Ovary (tissue), 10 donors: ENCODE measurements at places on chromosomes 3 and 15. TPM values are rescaled to one million over a fixed set of nuclear protein-coding genes. Genes with fewer than 3 reads are reported as not detected.
A peak's percentile ranks its signal among the peaks of the same experiment; 100 is the strongest.

CRABP1 gene
- total RNA-seq, result not detected

CHRM5 gene
- total RNA-seq, result not detected

OIP5 gene
- 1.9 TPM for total RNA-seq

ITIH1 gene
- total RNA-seq, result not detected

GRCh38 chr15:75727851-75728715 is 15.4 kb upstream of the CSPG4 start:
- DNase-seq, result peak; percentile 67

- no peak for DNase-seq
Measured at GRCh38 chr3:67854663-67855062, 200.3 kb upstream of the SUCLG2 start.

DNA sequence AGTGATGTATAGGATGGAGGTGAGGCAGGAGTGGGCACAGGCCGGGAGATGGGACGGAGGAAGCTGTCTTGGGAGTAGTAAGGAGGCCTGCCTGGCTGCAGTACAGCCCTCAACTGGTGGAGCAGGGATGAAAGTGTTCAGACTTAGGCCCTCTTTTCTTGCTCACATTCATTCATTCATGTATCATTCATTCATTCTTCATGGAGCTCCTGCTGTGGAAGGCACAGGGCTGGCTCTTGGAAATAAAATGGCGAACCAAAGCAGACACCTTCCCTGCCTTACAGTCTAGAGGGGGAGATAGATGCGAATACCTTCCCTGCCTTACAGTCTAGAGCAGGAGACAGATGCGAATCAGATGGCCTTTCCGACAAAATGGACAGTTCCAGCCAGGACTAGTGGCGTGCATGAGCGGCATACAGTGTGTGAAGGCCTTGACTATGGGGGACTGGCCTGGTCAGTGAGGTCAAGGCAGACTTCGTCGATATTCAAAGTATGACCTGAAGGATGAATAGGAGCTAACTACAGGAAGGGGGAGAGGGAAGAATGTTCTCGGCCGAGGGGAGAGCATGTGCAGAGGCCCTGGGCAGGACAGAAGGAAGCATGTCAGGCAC is 143.2 kb upstream of the TLE3 start:
- DNase-seq, result no peak

DNA sequence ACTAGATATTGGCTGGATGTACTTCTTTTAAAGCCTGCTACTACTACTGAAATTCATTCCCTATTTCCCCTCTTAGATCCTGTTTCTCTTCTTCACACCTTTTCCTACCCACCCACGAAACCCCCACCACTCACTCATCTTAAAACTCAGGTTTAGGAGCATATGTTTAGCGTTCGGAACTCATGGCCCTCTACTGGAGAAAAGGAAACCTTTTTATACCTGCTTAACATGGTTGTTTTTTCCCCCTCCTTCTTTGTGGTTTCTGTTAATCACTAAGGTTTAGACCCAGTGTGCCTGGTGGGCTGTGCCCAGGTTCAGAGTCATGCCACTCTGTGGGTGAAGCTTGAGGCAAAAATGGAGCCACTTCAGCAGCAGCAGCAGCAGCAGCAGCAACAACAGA is 2.6 kb downstream of the ARID3B start:
- DNase-seq, result no peak

- no peak for DNase-seq
Measured at GRCh38 chr15:94230431-94230882, 904 bp upstream of the MCTP2 start.

DNA sequence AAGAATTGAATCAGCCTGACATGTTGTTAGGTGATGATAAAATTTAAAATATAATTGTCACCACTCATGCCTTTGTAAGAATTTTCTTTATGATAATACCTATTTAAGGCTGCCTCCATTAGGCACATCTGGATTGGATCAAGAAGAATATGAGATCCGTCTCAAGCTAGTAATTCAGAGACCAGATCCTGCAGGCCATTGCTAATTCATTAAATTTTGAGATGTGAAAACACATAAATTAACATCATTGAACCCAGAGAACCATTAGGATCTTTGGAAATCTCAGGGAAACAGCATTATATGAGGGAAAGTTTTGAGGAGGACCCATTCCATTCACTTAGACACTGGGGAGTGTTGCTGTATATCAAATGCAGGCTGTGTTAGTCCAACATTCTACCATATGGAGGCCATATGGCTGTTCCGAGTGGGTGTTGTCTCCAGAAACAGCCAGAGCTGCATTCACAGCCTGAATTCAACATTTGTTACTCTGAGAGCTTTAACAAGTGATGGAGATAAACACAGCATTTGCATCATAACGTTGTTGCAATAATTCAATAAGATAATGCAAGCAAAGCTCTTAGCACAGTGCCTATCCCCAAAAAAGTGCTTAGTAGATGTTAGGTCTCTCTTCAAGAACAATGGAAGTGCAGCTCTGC is 67.4 kb downstream of the DTWD1 start:
- no peak for DNase-seq

DNA sequence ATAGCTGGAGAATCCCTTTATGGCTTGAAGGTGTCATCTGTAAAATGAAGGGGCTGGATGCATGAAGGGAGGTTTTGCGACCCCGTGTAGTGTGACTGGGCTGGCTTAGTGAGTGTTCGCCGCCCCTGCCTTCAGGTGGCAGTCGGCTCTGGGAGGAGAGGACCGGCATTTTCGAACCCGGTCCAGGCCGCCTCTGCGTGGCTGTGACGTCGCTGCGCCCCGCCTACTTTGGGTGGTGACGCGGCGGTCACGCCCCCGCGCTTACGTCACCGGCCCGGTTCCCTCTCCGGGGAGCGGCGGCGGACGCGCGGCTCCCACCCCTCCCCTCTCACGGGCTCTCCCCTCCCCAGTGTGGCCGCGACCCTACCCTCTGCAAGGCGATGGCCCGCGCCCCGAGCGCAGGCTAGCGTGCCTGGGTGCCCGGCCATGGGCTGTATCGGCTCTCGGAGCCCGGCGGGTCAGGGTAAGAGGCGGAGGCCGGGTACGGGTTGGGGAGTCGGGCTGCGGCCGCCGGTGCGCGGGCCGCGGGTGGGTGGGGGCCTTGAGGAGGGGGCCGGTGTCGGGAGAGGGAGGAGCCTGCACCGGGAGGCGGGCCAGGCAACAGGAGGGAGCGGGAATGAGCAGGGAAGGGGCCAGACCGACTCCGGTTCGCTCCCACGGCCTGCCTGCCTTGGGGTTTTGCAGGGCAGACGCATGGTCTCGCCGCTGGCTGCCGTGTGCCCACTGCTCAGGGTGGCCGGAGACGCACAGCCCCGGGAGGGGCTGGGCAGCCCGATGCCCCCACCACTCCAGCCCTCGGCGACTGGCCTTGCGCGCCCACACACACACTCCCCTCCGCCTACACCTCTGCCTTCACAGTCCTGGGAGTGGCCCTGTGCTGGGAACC is 1.5 kb upstream of the FAM131A start:
- DNase-seq, result peak; percentile 95

- no peak for DNase-seq
Measured at GRCh38 chr3:149942409-149942808, 28.3 kb downstream of the PFN2 start.

DNA sequence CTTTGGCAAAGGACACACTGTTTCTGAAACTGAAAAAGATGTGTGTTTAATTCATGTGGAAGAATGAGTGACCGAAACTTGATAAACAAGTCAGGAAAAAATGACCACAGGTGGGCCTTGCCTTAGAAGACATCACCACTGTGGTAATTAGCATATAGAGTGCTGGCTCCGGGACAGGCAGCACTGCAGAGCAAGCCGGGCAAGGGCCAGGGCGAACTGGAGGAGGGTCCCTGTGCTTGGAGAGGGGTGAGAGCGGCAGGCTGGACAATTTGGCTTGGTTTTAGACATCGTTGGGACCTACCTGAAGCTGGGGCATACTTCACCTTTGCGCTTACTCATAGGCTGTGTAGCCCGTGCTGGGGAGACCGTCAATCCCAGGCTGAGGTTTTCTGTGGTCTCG is 8.2 kb downstream of the RTP3 start:
- DNase-seq, result no peak

DNA sequence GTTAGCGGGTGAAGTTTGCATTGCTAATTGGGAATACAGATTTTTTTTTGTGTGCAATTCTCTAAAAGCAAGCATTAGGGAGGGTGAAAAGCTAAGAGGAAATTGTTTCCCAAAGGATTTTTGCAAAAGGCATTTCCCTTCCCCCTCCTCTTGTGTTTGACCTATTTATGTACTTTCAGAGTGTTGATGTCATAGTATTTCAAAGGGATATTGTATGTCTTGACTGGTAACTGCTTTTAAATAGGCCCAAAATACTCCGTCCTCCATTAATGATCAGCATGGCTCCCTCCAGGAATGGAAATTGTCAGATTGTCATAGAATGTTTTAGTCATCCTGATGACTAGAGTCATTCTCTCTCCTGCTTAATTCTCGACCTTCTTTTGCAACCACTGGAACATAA is 32.4 kb downstream of the TRIM71 start:
- no peak for DNase-seq

- no peak for DNase-seq
Measured at GRCh38 chr3:95434491-95434890, 1371.6 kb downstream of the NSUN3 start.
